ENCODE measurements at places on chromosomes 7 and 10. TPM values are rescaled to one million over a fixed set of nuclear protein-coding genes. Genes with fewer than 3 reads are reported as not detected.

DNA sequence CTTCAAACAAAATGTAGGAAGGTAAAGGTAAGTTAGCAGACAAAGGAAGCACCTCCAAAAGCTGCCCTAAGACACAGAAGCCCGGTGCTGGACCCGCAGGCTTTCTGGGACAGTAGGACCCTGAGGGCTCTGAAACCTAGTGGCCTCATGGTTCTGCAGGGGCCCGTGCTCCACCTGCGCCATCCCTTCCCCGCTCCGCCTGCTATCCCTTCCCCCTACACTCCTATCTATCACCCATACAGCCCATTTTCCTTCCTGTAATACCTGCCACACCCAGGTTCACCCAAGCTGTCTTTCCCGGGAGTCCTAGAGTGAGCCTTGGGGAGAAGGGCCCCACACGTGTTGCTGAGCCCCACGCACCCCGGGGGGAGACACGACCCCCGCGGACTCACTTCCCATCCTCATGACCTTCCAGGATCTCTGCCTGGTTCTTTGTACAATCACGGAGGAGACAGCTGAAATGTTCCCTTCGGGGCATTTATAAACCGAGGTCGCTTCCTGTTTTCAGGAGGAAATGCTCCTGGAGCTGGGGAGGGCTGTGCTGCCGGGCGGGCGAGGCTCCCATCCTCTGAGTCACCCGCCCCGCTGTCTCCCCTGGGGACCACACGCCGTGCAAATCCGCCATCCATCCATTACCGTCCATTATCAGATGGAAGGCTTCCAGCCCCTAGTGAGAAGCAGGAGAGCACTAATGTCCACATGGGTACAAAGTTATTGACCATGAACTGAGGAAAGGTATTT, 251.7 kb upstream of the PITRM1 start:
- DNase-seq: peak; percentile 21

DNA sequence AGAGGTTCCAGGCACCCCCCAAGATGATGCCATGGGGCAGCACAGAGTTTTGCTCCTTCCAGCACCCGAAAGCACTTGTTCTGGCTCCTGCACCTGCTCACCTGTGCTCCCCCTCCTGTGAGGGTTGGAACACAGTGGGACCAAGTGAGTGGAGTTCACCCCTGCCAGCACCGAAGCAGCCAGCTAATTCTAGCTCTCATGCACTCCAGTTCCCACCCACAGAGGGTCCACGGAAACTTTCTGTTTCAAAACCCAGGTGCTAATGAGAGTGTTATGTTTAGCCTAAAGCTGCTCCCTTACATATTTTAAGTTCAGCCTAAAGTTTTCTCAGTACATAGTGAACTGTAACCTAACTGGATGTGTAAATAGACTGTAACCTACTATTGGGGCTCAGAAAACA, 42.6 kb upstream of the SLC35G1 start:
- no peak for DNase-seq

ENTPD1 gene
- total RNA-seq: 11.3 TPM

DNA sequence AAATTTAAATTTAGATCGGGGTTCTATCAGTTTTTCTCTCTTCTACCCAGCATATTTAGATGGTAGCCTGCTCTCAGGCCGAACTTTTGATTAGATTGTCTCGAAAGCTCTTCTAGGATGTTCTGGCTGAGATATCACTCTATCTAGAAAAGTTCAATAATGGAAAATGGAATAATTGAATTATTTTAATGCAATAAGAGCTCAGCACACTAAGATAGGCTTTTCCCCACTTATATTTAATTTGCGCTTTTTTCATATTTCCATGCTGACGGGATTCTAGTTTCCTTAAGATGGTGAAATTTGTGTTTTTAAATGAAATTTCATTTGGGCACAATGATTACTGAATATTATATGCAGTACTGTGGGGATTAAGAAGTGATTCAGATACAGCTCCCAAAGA, 73.7 kb downstream of the PIK3CG start:
- no peak for DNase-seq

FZD8 gene
- total RNA-seq: 21.5 TPM

- DNase-seq: peak; percentile 78
Measured at GRCh38 chr10:126634911-126635310, 35.6 kb downstream of the C10orf90 start.

DNA sequence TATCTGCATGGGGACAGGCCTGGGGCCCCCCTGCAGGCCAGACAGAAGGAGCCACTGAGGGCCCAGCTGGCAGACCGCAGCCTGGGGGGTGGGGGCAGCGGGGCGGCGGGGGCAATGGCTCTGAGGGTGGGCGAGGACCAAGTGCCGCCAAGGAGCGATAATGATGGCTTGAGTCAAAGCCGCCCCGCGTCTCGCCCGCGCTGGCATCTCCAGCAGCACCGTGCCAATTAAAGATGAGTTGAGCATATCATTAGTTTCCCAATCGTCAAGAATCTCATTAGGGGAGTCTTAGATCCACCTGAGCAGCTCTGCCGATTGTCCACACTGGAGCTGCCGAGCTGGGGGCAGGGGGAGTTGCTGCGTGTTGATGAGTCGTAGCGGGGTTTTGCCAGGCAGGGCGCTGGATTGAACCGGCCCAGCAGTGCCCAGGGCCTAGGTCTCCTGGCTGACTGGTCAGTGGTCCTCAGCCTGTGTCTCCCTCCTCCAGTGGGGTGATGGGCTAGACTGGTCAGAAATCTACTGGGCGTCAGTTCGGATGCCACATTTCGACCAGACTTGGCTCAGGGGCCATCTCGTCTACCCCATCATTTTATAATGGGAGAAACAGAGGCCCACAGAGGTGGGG, 41.0 kb upstream of the PSMG3 start:
- DNase-seq: no peak

HDAC9 gene
- total RNA-seq: 6.7 TPM

DNA sequence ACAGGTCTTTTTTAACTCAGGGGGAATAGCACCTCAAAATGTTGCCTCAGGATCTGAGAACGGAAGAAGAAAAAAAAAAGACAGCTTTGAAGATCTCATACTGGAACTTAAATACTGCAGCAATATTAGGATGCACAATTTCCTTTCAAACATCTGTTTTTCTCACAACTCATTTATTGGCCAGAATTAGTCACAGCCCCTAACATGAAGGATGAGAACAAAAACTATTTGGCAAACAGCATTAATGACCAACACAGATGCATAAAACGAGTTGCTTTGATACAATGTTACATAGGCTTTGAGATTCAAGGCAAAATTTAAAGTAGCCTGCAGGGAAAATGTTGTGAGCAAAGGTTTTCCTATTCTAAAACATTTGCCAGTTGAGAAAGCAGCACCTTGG, 36.5 kb downstream of the JMJD1C start:
- no peak for DNase-seq

TRIL gene
- total RNA-seq: 3.3 TPM

CRYGN gene
- 16.4 TPM for total RNA-seq

- no peak for DNase-seq
Measured at GRCh38 chr10:32332299-32332750, 14.6 kb downstream of the EPC1 start.

DNA sequence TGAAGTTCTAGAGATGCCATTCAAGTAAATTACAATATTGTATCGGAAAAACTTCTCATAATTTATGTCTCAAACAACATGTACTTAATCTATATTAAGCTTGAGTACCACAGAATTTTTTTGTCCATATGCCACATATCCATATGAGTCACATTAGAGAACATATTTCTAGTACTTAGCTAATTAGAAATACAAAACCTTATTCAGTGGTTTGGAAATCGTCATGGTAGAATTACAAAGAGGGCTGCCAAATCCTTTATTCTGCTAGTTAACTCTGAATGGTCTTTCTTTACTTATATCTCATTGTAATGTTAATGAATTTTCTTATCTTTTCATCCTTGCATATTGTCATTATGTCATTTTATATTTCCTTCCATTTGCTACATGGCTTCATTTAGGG, 9.0 kb upstream of the VIM start:
- DNase-seq: no peak

DNA sequence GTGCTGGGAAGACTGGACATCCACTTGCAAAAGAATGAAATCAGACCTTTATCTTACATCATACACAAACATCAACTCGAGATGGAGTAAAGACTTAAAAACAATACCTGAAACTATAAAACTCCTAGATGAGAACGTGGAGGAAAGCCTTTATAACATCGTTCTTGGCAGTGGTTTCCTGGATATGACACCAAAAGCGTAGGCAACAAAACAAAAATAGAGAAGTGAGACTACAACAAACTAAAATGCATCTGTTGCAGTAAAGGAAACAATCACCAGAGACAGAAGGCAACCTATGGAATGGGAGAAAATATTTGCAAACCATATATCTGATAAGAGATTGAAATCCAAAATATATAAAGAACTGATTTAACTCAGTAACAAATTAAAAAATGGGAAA, 33.3 kb downstream of the CC2D2B start:
- DNase-seq: no peak

LIPM gene
- not detected for total RNA-seq

All from thyroid gland (tissue), 4 donors.